ENCODE measurements at places on chromosomes 4 and X.

DNA sequence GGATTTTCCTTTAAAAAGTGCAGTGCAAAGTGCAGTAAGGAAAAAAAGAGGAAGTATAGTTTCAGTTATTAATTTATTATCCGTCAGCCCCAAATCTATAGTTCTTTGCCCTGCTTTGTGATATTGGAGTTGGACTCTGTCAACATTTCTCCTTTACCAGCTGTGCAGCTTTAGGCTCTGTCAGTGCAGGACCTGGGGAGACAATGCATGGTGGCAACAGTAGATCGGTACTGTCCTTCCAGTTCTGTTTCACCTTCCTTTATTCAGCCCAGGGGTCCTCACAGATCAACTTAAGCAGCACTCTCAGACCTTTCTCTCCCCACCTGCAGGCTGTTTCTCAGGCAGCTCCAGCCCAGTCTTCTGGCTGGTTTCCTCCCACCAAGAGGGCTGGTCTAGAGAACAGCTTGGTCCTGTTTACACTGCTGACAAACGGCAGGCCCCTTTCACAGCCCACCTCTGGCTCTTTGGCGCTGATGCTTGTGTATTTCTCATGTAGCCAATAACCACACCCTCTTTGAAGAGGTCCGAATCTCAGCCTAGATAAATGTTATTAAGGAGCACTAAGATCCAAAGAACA lies 71.6 kb downstream of the MCUB start:
- DNase-seq = no peak

DNA sequence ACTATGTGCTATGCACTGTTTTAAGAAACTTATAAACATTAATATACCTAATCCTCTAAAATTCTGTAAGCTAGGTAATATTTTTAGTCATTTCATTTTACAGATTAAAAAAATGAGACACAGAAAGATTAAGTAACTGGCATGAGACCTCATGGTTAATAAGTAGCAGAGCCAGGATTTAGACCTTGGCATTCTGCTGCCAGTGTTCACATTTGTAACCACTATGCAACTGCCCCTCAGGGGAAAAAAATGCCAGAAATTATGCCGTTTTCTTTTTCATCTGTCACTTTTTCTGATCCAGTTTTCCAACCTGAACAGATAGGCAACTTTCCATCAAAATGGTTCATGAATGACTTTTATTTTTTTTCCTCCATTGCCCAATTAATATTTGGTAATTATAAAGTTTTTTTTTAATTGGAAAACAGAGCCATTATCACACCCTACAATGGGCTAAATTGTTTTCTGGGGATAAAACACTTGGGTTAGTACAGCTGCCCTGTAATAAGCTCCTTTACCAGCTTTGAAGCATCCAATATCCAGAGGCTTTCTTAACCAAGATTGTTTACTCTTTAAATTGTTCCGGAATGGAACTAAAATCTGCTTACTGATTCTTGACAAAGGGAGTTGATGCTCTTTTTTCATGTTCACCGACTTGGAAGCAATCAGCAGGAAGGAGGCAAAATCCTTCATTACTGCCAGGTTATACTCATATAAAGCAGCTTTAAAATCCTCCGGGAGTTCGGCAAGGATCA lies 56.4 kb upstream of the DDX60 start:
- no peak for DNase-seq

- no peak for DNase-seq
Observed at GRCh38 chr4:33625748-33626147, 2618.6 kb downstream of the ARAP2 start.

GRCh38 chrX:22950269-22951266 lies 49.2 kb upstream of the DDX53 start:
- DNase-seq = peak; percentile 78

DNA sequence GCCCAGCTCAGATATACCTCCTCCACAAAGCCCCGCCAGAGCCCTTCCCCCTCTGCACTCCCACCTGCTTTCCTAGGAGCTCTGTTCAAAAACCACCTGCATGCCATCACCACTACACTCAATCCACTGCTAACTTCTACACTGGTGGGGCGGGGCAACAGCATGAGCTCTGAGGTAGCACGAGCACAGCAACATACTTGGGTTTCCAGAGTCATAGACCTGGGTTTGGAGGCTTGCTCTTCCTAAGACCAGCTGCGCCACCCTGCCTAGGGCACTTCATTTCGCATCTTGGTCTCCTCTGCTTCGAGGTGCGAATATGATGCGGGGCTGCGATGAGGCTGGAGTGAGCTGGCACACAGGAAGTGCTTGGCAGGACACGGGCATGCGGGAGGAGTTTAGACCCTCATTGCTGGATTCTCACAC lies 3.6 kb downstream of the SASH3 start:
- DNase-seq = no peak

DNA sequence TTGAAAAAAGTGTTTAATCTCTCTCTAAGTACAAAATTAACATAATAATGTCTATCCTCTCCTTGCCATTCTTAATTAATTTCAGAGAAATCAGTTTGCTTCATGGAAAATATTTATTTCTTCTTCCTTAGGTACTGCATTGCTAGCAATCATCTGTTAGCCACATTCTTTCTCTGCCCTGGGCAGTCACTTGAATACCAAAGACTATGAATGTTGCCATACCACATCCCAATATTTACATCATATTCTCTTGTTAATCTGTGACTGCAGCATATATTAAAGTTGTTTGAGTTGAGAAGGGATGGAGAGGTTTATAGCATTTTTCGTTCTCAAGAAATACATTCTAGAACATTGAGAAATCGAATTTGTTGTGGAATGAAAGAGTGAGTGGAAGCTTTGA lies 672.8 kb downstream of the PCDH7 start:
- no peak for DNase-seq

DNA sequence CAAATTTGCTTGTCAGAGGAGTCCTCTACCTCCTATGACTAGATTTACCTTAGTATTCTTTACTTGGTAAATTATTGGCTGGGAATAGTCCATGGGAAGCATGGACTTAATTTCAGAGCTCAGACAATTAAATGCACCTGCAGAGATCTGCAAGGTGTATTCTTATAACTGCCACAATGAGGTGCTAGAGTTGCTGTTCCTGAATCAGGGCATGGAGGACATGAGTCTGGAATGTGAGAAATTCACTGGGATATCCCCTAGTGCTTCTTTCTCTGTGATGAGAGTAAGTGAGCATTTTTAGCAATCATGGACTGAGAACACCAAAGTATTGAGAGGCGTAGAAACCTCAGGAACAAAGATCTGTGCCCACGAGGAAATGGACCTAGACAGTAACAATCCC lies 32.9 kb upstream of the GRID2 start:
- DNase-seq = no peak

DNA sequence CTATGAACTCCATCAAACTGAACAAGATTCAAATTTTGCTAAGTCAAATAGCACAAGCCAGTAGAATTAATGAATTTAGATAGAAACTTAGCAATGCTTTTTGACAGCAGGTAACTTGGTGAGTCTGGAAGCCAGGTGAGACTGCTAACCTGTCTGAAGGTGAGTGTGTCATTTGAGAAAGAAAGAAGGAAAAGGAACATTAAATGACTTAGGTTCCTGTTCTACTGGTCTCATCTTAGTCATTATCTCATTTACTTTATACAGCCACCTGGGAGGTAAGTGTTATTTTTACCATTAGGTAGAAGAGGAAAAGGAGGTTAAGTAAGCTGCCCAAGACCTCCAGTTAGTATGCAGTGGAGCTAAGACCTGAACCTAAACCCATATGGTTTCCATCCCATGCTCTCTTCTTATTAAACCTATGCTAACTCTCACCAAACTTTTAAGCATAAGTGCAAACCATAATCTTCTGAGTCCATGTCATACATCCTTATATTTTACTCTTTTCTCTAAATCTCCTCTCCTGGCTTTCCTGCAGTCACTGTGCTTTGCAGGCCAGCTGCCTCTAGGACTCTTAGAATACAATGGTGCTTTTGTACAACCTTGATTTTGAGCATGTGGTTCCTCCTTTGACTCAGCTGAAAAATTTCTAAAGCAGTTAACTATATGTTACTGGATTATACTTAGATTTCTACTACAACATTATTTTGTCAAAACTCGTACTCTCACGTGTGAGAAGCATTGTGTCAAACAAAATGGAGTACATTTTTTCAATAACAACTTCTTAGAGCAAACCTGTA lies 68.5 kb downstream of the ATP10D start:
- no peak for DNase-seq

GRCh38 chr4:184636897-184637296 lies 12.3 kb downstream of the CASP3 start:
- no peak for DNase-seq

- DNase-seq = no peak
Observed at GRCh38 chr4:55817691-55818090, 1.9 kb upstream of the EXOC1L start.

DNA sequence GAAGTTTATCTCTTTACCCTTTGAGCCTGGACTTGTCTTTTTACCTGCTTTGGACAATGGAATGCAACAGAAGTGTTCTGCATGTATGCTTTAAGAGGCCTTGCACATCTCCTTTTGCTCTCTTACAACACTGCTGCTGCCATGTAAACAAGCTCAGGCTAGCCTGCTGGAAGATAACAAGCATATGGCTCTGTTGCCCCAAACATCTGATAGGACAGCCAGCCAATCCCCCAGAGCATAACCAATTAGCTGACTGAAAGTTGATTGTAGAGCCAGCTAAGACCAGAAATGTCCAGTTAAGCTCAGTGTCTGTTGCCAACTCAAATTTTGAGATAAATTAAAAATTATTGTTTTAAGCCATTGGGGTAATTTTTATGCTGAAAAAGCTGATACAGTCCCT lies 510.6 kb upstream of the CNKSR2 start:
- no peak for DNase-seq

DNA sequence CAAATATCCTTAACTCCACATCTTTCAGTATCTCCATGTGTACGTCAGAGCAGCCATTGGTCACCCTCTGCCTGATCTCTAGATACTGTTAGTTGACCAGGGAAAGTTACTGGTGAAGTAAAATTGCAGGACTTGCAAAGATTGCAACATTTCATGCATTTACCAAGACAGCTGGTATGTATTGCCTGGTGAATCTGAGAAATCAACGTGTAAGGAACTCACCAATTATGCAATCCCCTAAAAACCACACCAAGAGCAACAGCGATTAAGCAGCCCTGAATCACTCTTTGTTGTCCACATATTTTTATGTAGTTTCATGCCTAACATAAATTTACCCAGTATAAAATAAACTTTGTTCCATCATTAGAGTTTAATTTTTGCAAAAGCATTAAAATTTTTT lies 271.2 kb downstream of the NLGN4X start:
- DNase-seq = peak; percentile 46

DNA sequence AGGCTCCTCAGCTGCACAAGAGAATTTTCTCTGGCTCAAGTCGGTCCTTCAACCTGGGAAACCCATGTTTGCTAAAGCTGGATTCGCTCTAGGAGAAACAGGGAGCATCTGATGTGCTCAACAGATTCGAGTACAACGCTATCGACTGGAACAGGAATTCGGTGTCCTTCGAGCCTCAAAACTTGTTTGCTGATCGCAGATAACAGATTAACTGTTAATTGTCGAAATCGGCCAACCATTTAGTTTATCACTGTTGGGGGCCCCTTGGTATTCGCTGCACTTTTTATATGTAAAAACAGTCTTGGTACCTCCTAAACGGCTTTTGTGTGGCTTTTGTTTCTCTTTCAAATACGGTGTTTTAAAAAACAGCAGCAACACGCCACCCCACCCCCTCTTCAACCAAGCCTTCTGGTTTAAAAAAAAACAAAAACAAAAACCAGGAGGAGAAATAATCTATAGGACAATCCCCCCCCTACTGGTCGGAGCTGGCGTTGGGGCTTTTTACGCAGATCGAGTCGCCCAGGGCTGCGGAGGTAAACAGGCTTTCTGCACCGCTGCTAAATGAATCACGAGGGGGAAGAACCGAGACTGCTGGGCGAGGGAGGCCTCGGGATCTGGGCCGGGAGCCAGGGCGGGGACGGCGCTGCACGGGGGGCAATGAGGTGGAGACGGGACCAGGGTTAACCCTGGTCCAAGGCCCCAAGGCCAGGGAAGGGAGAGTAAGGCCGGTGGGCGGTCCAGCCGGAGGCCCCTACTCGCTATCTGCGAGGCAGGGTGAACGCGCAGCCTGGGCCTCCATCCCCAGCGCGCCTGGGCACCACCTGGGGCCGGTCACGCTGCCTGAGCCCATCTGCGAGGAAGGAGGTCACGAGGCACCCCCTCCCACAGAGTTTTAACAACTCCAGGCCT lies 71.7 kb upstream of the BCOR start:
- DNase-seq = peak; percentile 63

DNA sequence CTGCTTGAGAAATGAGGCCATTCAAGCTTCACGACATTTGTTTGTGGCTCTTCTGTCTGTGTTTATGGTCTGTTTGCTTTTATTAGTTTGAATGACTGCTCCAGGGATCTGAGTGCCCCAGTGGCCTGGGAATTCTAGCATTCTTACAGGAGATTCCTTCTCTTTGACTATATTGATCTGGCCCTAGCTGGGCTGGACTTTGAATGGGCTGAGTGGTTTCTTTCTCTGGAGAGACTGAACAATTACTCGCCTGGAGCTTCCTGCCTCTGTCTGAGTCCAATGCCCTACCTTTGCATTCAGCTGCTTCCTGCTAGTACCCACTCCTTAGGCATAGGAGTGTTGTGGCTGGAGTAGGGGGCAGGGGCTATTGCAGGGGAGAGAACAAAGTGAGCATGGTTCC lies 51.2 kb upstream of the EDA start:
- DNase-seq = no peak

- no peak for DNase-seq
Observed at GRCh38 chr4:38985410-38986100, 46.7 kb downstream of the TMEM156 start.

DNA sequence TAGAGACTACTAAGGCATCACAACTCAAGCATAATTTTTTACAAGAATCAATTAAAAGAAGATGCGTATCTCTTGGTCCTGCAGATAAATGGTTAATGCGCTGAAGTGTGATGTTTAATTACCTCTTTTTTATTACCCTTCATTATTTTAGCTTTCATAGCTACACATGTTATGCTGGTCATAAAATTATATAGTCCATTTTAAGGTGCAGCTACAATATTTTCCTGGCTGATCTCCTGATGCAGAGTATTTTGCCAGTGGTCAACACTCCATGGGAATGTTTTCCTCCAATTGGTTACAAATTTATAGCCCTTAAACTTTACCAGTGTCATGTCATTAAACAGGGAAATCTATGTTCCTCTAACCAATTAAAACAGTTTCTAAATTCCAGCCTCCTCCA lies 1617.2 kb downstream of the PCDH7 start:
- no peak for DNase-seq

DNA sequence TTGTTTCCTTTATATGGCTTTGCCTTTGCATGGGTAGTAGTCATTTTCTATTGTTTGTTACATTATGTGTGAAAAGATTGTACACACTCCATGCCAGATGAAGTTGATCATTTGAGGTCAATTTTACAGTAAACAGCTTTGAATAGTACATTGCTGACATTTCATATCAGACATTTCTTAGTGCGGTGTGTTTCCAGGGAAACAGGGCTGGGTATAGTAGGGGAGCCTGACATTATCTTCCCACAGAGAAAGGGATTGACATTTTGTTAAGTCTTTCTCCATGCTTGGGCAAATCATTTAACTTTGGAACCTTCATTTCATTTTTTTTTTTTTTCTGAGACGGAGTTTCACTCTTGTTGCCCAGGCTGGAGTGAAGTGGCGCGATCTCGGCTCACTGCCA lies 5.0 kb downstream of the FUNDC2 start:
- no peak for DNase-seq

- no peak for DNase-seq
Observed at GRCh38 chr4:172573899-172574298, 594.7 kb upstream of the GALNT7 start.

GRCh38 chrX:153909024-153909979 lies 4.8 kb downstream of the AVPR2 start:
- no peak for DNase-seq

Data from fibroblast of skin of left quadriceps (primary cell).